ENCODE measurements at places on chromosomes 6 and 20. TPM values are rescaled to one million over a fixed set of nuclear protein-coding genes. Genes with fewer than 3 reads are reported as not detected.

DNA sequence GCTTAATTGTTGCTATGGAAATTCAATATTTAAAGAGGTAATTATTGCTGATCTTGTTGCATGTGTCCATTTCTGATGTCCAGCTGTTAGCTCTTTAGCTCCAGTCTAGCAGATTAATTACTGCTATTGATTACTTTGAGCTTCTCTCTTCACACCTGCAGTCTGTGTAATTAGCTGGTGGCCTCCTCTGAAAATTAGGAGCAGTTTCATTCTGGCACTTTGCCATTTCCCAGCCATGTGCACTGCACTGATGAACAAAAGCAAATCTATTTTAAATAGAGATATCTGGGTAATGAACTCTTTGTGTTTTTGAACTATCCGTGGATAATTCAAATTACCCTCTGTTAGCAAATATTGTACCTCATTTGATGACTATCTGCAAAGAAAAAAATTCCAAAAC is 275.9 kb downstream of the RNF144B start:
- no peak for DNase-seq

DNA sequence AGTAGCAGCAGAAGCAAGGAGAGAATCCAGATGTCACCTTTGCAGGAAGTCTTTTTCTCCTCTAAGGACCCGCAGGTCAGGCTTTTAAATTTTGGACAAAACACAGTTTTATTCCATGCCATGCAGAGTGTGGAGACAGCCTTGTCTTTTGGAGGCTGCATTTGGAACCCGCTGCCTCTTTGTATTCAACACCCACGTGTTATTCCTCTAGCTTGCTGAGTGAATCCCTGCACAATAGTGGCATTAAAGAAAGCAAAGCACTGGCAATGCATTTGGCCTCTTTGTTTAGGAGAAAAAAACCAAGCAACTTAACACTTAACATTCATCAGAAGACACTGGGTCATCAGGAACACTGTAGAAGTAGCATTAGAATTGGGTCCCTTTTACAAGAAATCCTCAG is 43.5 kb downstream of the TFAP2B start:
- no peak for DNase-seq

- DNase-seq, result no peak
Measured at GRCh38 chr6:39037707-39038106, 10.9 kb upstream of the GLP1R start.

Gene BFSP1
- total RNA-seq, result 3.0 TPM

Gene NOX3
- 0.09 TPM for total RNA-seq

Gene AGPAT4
- total RNA-seq, result 27.4 TPM

GRCh38 chr6:110876806-110877564 is 2.4 kb downstream of the AMD1 start:
- DNase-seq, result no peak

DNA sequence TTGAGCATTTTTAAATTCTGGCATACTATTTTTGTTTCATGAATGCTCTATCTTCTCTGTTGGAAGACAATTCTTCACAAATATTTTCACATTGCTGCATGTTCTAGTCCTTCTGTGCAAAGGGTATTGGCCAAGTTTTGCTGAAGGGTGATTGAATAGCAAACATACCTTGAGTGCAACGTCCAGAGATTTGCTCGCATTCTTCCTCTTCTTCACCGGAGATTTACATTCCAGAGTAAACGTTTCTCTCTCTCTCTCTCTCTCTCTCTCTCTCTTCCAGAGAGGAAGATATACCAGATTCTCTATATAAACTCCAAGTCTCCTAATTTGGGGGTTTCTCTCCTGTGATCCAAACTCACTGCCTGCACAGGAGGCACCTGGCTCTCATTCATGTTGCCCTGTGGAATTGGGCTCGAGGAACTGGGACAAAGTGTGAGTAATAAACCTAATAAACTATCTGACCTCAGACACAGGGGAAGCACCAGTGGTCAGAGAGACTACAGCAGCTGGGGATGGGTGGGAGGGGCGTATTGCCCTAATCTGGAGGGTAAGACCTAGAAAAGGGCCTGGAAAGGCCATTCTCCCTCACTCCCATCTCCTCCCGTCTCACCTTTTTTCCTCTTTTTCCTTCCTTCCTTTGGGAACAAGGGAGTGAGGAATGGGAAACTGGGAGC is 1.1 kb upstream of the TREML1 start:
- DNase-seq, result no peak

GRCh38 chr6:31658158-31658688 is 2.4 kb downstream of the C6orf47 start:
- DNase-seq, result no peak

Gene TMEM63B
- 74.0 TPM for total RNA-seq

Gene NKAPL
- total RNA-seq, result 0.41 TPM

- no peak for DNase-seq
Measured at GRCh38 chr6:116922853-116923548, 46.0 kb downstream of the RFX6 start.

DNA sequence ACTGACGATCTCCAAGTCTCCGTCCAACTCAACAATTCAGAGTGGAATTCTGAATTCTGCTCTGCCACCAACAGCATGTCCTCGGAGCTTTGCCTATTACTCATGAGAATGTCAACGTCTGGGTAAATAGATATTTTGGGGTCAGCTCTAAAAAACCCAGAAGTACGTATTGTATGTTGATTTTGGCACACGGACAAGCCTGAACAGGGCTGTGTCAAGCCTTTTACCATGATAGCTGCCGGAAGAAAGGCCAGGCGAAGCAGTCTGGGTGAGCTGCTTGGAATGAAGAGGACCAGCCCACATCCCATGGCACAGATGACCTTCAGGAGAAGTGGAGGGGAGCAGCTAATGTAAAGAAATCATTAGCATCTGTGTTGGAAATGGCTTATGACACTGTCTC is 88.0 kb upstream of the JAG1 start:
- no peak for DNase-seq

Gene BPI
- not detected for total RNA-seq

DNA sequence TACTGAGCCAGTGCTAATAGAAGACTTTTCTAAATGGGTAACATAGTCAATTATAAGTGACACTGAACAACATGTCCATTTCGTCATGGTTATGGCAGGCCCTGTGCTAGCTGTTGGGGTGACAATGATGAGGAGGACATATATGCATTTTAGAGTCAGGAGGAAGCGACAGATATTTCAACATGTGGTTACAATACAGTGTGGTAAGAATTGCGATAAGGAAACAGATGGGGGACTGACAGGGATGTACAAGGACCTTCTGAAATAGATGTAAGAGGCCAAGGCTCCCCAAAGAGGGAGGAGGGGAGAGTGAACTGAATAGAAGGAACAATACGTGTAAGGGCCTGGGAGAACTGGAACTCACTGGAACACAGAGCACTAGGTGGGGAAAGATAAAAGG is 11.7 kb downstream of the MMP24 start:
- DNase-seq, result no peak
